Smooth muscle cell of trachea (primary cell): ENCODE measurements at places on chromosomes 4 and X. TPM values are rescaled to one million over a fixed set of nuclear protein-coding genes. Genes with fewer than 3 reads are reported as not detected.

MAB21L2 gene
- 0.29 and 0.66 TPM in 2 replicates for total RNA-seq

AVPR2 gene
- total RNA-seq: not detected in 2 replicates

FAM120C gene
- 6.0 and 8.6 TPM in 2 replicates for total RNA-seq

DDIT4L gene
- total RNA-seq: 6.1 and 6.5 TPM in 2 replicates

TCEAL7 gene
- total RNA-seq: 43.7 and 66.8 TPM in 2 replicates

TSPAN6 gene
- 28.4 and 34.1 TPM in 2 replicates for total RNA-seq

PCDH19 gene
- total RNA-seq: under 0.01 TPM in 2 replicates

KIT gene
- total RNA-seq: 0.44 and 0.83 TPM in 2 replicates

TLR6 gene
- total RNA-seq: 1.3 and 2.5 TPM in 2 replicates

ACE2 gene
- not detected in 2 replicates for total RNA-seq

PACRGL gene
- 20.5 and 25.6 TPM in 2 replicates for total RNA-seq

NPNT gene
- 0.29 and 1.5 TPM in 2 replicates for total RNA-seq

SPIN2A gene
- 0.99 and 1.0 TPM in 2 replicates for total RNA-seq
